ENCODE measurements at places on chromosomes 1 and 21.
A peak's percentile ranks its signal among the peaks of the same experiment; 100 is the strongest.

- DNase-seq, result no peak
Observed at GRCh38 chr1:175138579-175138978, 54.0 kb downstream of the KIAA0040 start.

- no peak for DNase-seq
Observed at GRCh38 chr1:202233804-202234203, 40.2 kb downstream of the LGR6 start.

DNA sequence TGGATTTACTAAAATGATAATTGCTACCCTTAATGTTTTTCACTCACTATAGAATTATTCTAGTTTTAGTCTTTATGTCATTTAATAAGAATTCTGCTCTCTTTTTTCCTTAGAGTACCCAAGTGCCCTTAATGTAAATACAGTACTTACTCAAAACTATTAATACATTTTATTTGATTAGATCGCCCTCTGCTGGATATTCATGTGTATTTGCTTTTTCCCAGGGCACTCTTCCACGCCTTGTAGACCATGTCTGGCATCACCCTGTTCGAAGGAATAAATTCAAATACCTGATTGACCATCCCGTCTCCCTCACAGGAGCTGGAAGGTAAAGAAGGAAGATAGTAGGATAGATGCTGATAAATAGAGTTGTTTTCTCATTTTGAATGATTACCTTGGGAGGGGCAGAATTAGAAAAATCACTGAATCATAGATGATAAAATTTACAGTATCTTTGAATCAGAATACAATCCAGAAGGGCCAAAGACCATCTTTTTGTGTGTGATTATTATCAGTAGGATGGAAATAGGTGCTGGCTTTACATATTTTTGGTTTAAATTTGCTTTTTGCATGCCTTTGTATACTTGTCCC is 4.1 kb downstream of the AXDND1 start:
- DNase-seq, result no peak

- no peak for DNase-seq
Observed at GRCh38 chr1:239353536-239353935, 32.8 kb upstream of the CHRM3 start.

GRCh38 chr21:15679630-15680029 is 50.2 kb upstream of the USP25 start:
- no peak for DNase-seq

GRCh38 chr1:24745711-24746413 is 615 bp downstream of the CLIC4 start:
- peak; percentile 31 for DNase-seq

DNA sequence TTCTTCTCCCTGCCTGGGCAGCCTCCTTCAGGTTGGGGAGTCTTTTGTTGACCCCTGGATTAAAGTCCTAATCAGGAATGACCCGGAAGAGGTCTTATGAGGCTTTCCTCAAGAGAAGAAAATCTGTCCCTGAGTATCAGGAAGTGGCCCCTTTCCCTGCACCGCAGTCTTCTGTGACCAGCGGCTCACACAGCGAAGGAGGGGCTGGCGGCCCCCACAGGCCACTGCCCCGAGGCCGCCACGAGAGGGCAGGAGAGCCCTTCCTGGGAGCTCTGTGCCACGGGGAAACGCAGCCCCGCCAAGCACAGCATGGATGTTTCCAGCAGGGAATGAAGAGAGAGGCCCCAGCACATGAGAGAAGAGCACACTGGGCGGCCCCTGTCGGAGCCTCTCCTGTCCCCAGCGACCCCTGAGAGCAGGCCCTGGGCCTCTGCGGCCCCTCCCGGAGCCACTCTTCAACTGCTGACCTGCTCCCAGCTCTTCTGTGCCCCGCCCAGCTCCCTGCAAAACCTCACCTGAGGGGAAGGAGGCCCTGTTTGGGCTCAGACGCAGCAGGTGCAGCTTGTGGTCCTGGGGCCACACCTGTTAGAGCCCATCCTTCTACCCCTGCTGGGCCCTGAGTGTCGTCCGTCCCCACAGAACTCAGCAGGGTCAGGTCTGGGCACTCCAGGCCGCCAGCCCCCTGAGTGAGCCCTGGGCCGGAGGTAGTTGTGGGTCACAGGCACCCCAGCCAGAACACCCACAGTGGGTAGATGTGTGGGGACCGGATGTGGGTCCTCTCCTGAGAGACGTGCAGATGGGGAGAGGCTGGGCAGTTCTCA is 4.9 kb upstream of the POFUT2 start:
- peak; percentile 90 for DNase-seq

DNA sequence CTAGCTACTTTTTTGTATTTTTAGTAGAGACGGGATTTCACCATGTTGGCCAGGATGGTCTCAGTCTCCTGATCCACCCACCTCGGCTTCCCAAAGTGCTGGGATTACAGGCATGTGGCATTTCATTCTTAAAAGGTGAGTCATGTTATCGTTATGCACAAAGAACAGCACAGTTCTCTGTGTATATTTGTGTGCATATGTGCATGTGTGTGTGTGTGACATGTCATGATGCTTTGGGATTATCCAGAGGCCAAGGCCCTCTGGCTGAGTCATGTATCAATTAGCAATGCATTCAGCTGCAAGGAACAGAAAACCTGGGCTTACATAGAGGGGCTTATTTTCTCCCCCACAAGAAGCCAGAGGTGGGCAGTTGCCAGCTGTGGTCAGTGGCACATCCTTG is 301.7 kb upstream of the KAZN start:
- no peak for DNase-seq

DNA sequence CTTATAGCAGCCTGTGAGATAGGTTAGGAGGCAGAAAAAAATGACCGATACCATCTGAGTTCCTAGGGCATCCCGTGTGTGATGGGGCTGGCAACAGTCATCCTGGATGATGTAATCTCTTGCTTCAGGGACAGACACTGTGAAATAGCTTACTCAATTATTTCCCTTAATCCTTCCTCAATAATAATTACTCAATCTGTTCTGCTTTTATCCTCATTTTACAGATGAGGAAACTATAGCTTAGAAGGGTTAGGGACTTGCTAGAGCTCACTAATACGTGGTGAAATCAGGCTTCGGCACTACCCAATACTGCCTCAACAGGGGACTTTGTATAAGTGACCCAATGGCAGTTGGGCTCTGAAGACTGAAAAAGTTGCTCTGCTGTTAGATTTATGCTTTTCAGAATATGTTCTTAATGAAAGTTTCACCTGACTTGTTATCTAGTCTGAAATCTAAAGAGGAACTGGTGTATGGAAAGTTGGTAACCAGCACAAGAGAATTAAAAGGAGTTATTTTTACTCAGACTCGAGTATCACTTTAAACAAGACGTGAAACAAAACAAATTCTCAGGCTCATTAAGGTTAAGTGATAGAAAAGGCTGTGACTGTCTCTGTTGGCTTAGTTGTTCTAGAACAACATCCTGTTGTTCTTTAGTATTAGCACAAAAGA is 14.4 kb downstream of the CD55 start:
- no peak for DNase-seq

DNA sequence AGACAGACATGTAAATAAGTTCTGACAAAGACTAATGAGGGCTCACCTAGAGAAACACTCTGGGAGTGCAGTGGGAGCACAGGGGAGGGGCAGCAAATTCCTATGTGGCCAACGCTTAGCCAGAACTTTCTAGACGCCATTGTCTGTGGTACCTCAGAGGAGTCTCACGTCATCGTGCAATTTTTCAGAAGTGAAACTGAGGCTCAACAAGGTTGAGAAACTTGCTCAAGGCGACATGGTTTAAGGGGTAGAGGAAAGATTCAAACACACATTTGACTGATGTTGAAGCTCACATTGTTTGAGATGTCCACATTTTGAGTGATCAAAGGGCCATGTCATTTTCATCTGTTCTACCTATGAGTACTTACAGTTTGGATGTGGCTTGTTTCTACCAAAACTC is 152.6 kb upstream of the LMO4 start:
- DNase-seq, result no peak

GRCh38 chr1:228917755-228918154 is 182.5 kb downstream of the RHOU start:
- DNase-seq, result no peak

DNA sequence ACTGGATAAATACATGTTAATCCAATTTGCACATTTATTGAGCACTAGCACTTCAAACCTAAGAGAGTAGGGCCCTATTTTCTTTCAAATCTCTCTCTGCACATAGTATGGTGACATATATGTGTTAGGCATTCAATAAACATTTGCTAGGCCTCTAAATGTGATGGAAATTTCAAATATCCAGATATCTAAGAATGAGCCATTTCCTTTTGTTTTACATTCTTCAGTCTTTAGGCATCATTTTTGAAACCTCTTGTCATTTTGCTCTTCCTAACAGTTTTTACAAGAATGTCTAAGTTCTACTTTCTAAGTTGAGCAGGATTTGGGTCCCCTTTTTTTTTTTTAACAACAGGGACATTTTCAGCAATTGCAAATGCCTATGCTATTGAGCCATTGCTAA is 395.7 kb upstream of the ST6GALNAC5 start:
- no peak for DNase-seq

- DNase-seq, result no peak
Observed at GRCh38 chr1:3005771-3006170, 15.5 kb upstream of the ACTRT2 start.

GRCh38 chr1:156525071-156525501 is 24.5 kb upstream of the MEF2D start:
- no peak for DNase-seq

- no peak for DNase-seq
Observed at GRCh38 chr1:34165422-34165921, 442 bp upstream of the CSMD2 start.

GRCh38 chr1:204842892-204843291 is 27.8 kb upstream of the NFASC start:
- DNase-seq, result peak; percentile 74

DNA sequence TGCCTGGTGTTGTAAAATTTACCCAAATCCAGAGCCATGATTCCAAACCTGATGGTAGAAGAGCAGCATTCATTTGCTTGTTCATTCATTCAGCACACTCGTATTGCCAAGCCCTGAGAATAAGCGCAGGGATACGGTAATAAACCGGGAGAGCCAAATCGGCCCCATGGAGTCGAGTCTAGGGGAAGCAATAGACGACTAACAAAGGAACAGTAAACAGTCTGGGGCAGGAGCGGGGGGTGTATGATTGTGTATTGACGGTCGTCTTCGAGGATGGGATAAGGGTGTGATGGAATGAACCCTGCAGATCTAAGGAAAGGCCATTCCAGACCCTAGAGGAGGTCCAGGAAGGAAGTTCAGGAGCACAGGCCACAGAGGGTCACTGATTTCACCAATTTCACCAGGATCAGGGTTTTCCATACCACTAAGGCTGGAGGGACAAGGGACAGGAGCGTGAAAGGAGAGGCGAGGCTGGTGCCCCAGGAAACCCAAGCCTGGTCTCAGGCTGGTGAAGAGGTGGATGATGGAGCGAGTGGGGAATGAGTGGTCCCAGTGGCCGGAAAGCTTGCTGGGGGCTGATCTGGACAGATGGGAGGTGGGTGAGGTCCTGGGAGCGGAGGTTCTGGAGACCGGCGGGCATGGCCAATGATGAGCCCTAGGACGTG is 61.1 kb upstream of the PDE9A start:
- DNase-seq, result no peak

DNA sequence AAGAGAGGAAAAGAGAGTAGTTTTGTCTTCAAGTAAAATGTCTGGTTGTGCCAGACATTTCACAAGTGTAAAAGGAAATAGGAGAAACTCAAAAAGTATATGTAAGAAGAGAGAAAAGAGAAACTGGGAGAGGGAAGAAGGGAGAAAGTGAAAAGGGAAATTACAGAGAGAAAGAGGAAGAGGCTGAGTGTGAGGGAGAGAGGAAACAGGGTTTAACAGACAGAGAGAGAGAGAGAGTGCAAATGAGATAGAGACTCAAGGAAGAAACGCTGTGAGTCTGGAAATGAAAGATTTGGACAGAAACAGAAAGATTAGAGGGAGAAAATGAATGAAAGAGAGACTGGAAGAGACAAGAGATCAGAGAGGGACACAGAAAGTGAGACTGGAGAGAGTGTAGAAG is 806.2 kb downstream of the PLA2G4A start:
- no peak for DNase-seq

DNA sequence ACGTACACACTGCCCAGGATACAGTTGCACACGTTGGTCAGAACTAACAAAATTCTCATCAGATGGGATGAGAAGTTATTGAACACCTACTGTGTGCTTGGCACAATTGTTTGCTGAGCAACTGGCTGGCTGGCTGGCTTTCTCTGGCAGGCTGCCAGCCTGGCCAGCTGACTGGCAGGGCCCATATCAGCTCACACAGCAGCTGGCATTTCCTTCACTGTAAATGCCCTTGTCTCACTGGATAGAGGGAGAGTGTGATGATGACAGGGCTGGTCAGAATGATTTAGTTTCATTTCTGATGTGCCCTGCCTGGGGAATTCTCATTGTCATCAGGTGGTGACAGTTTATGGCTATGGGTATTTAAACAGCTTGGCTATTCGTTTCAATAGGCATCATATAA is 15.8 kb downstream of the CAMK2N1 start:
- DNase-seq, result peak; percentile 51

DNA sequence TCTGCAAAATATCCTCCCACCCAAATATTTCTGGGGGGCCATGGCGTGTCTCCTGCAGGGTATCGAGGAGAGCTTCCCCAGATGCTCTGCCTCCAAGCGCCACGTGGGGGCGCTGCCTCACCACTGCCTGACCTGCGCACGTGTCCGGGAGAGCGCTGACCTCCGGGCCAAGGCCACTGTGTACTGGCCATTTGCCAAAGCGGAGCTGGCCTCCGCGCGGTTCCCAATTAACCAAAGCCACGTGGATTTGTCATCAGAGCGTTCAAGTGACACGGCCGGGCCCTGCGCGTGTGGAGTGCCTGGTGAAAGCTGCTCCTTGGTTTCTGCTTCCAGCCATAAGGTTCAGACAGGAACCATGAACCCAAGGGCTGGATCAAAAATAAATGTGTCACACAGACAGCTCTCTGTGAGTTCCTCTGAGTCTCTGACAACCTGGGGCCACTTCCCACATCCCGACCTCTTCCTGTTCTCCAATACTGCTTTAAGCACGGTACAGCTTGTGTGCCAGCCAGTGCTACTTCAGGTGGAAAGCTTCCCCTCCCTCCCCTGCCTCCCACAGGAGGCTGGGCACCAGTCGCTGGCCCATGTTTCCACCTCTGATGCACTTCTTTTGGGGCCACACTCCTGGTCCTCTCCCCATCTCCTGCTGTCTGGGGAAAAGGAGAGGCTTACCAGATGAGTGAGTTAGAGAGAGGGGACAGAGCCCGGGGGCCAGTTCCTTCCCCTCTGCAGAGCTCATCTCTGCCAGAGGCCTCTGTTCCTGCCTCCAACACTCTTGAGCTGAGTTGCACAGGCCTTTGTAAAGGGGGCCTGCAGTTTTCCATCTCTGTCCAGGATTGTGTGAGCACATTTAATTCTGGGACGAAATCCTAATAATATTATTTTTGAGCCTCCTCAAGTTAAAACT is 26.1 kb downstream of the ZP4 start:
- peak; percentile 44 for DNase-seq

- no peak for DNase-seq
Observed at GRCh38 chr1:165259236-165259635, 97.3 kb downstream of the LMX1A start.

GRCh38 chr1:34696981-34697380 is 57.9 kb upstream of the GJB5 start:
- DNase-seq, result no peak

DNA sequence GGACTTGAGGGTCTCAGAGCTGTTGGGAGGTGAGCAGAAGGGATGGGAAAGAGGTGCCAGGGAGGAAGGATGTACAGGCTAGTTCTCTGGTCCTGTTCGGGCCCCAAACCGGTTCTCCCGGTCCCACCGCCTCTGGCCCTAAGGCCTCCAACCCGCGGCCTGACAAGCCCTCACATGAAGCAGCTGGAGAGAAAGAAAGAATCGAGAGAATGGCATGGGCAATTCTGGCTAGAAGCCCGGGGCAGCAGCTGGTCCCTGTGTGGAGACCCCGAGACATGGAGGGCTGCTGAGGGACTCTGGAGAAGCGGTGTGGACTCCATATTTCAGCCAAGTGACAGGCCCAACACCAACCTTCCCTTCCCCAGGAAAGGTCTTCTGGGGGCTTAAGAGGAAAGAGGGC is 730 bp downstream of the CDC42SE1 start:
- DNase-seq, result no peak
